Muscle of leg (tissue), 16 donors: ENCODE measurements at places on chromosomes 1 and 21. TPM values are rescaled to one million over a fixed set of nuclear protein-coding genes. Genes with fewer than 3 reads are reported as not detected.
A peak's percentile ranks its signal among the peaks of the same experiment; 100 is the strongest.

NMNAT2 gene
- 0.49 TPM for total RNA-seq

NKAIN1 gene
- 1.3 TPM for total RNA-seq

UBE2Q1 gene
- 21.8 TPM for total RNA-seq

GRCh38 chr1:226882187-226882586 lies 11.8 kb downstream of the PSEN2 start:
- no peak overlapping the region for H3K4me3 ChIP-seq
- H3K27ac ChIP-seq = peak overlapping the region; percentile 40
- H3K27me3 ChIP-seq = no peaks in the 10 kb centered on the region
- H3K4me1 ChIP-seq = peaks cover 29% of the 10 kb centered on the region
- peaks cover 68% of the 10 kb centered on the region for H3K36me3 ChIP-seq

DNA sequence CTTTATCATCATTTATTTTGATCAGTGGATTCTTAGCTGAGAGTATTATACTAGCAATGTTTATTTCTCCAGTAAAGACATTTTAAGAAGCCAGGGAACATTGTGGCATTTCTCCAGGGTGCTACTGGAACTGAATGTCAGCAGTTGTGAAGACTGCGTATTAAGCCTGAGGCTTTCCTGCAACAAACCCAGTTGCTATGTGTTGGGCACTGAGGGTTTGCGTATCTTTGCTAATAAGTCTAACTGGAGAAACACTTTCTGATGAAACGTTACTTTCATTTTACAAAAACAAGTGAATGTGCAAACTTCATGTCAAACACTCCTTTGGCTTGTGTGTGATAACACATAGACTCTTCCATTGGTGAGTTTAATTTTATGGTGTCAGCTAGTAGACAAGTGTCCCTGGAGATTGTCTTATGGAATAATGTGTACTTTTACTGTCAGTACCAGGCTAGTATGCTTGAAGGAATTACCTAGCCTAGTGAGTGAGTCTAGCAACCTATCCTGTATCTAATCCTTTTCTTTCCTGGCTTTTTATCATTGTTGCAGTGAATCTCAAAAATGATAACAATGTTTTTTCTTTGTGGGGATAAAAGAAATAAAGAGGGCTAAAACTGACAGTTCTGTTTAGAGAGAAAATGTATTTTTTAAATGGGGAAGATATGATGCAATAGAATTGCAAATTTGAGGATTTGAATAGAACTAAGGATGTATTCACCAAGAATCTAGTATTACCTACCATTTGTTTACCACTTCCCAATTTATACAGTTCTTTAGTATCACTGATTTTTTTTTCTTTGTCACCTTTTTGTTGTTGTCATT lies 70.1 kb downstream of the MTR start:
- no peaks in the 10 kb centered on the region for H3K27me3 ChIP-seq
- no peak for DNase-seq
- no peak overlapping the region for H3K27ac ChIP-seq
- no peak overlapping the region for H3K4me3 ChIP-seq

DNA sequence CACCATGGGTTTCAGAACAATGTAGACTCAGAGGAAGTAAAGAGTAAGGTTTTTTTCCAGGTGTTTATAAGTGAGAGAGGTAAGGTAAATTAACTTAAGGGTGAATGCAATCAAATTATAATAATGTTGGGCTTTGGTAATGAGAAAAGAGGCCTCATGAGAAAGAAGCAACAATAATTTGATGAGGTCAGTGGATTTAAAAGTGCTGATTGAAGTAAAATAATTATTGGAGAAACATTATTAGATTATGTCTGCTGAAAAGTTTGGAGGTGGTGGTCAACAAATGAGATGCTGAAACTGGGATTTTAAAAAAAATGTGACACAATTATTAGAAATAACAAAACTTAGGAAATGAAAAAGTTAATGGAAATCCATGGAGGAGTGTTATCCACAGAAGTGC lies 187.4 kb upstream of the BRINP3 start:
- H3K4me3 ChIP-seq = no peak overlapping the region
- H3K27me3 ChIP-seq = no peaks in the 10 kb centered on the region
- H3K4me1 ChIP-seq = no peaks in the 10 kb centered on the region
- no peak for DNase-seq

DNA sequence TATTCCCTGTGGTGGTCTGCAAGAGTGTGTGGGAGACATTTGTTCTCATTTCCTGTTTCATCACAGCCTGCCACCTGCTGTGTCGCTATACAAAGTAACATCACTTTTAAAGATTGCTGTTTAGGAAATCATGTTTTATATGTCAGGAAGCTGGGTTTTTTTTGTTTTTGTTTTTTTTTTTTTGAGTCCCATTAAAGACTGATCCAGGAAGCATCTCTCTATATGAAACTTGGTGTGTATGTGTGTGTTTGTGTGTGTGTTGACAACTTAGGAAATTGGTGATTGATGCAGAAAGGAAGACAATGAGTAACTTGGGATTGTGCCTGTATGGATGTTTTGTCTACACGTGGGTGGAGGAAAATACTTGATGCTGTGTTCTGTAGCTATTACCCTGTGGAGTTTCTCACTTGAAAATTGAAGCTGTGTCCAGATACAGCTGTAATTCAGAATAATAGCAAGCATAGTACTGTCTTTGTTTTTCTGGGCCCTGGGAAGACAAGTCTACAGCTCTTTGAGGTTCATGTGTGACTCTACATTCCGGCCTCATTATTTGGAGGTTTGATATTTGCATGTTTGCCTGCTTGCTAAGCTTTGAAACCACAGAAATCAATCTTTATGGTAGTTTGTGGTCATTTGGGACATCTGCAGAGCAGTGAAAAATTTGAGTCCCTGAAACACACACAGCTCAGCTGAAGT lies 47.9 kb downstream of the LAMC1 start:
- no peaks in the 10 kb centered on the region for H3K36me3 ChIP-seq
- peaks cover 22% of the 10 kb centered on the region for H3K4me1 ChIP-seq
- H3K27me3 ChIP-seq = no peaks in the 10 kb centered on the region

- peaks cover 47% of the 10 kb centered on the region for H3K36me3 ChIP-seq
- H3K27ac ChIP-seq = no peak overlapping the region
- no peak for DNase-seq
- H3K4me3 ChIP-seq = no peak overlapping the region
- H3K27me3 ChIP-seq = no peaks in the 10 kb centered on the region
- H3K4me1 ChIP-seq = no peaks in the 10 kb centered on the region
Measured at GRCh38 chr1:157124855-157125254, 13.3 kb downstream of the ETV3 start.

- H3K27me3 ChIP-seq = no peaks in the 10 kb centered on the region
- DNase-seq = no peak
- H3K4me3 ChIP-seq = no peak overlapping the region
- peaks cover 5% of the 10 kb centered on the region for H3K4me1 ChIP-seq
- H3K36me3 ChIP-seq = no peaks in the 10 kb centered on the region
- H3K27ac ChIP-seq = no peak overlapping the region
Measured at GRCh38 chr1:172112576-172112975, 271.3 kb downstream of the DNM3 start.

- DNase-seq = no peak
- H3K4me1 ChIP-seq = no peaks in the 10 kb centered on the region
- no peaks in the 10 kb centered on the region for H3K27me3 ChIP-seq
Measured at GRCh38 chr1:101109791-101110190, 84.2 kb upstream of the DPH5 start.
